ENCODE measurements at places on chromosomes 7 and 10.
A peak's percentile ranks its signal among the peaks of the same experiment; 100 is the strongest.

DNA sequence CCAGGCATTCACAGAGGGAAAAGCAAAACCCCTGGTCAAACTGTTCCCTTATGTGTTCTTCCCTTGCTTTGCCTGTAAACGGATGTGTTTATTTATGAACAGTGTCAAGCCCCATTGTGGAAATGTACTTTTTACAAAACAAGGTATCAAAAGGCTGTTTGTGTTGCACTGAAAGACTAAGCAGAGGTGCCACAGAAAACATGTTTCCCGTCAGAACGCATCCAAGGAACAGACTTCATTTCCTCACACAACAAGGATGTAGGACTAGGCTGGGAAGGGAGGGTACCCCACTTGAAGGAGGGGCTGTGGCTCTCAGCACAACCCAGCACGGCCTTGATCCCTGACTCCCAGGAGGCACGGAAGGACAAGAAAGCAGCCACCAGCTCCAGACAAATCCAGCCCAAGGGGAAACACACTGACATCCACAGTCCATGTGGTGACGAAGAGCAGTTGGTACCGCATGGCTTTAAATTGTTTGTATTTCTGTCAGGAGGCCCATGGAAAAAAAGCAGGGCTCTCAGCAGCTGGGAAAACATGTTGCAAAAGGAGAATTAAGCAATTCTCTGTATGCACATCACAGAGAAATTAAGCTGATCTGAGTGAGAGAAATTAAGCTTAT is 85.6 kb downstream of the RNF216 start:
- DNase-seq = peak; percentile 84

DNA sequence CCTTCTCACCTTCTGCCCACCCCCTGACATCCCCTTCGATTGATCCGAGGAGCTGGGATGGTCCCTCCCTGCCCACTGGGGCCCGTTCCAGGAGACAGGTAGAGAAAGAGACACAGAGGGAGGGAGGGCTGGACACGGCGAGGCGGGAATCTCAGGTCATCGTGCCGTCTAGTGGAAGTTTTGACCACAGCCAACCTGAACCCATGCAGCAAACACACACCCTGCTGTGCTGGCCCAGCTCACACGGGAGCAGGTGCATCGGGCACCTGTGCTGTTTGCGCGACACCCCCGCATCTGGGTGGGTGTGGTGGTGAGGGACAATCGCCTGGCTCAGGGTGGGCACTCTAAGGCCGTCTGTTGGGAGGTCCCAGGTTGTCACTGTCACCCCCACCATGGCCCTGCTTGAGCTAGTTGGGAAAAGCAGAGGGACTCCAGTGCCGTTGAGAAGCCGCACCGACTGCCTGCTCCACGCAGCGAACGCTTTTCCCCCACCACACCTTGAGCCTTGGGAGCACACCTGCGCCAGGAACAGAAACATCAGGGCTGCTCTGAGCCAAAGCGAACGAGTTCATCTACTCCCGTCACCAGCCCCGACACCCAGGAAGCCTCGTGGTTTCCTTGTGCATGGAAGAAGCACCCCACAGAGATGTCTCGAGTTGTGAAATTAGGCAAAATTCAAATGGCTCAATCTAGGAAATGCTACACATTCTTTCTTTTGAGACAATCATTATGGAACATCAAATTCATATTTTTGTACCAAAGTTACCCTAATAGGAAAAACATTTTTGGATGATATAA is 285.8 kb downstream of the DNAJB6 start:
- DNase-seq = no peak

- DNase-seq = no peak
Measured at GRCh38 chr7:98241674-98242241, 10.3 kb downstream of the TECPR1 start.

GRCh38 chr7:95269640-95270039 is 54.7 kb downstream of the PON1 start:
- DNase-seq = no peak

DNA sequence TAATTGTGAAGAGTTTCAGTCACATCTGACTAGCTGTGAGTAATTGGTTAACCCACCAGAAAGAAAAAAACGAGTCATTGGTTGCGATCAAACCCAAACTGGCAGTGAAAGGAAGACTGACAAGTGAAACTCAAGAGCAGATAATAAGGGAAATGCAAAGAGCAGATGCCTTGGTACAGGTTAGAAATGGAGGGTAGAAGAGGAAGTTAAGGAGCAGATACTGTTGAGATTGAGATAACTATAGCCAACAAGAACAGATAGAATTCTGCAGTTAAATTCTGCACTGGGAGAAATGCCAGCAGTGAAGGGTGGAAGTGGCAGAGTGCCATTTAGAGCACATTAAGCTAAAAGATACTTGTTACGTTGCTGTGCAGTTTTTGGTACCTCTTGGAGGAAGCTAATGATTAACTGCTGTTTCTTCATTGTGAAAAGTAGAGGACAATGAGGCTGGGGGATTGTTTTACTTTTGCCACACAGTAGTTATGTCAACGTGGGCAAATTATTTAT is 65.8 kb downstream of the CDK13 start:
- peak; percentile 57 for DNase-seq

DNA sequence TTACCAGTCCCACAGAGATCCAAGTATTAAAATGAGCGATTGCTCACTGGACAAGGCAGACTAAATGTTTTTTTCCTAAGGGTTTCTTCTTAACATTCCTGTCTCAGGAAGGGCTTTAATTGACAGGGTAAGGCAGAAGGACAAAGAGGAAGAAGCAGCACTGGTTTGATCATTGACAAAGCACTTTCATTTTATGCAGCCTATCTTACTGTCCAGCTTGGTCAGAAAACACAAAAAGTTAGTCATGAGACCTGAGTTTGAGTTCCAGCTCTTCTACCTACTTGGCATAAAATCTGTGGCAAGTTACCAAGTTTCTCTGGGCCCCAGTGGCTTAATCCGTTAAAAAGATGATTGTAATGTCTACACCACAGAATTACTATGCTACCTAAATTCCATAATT is 458.5 kb downstream of the GFRA1 start:
- no peak for DNase-seq

DNA sequence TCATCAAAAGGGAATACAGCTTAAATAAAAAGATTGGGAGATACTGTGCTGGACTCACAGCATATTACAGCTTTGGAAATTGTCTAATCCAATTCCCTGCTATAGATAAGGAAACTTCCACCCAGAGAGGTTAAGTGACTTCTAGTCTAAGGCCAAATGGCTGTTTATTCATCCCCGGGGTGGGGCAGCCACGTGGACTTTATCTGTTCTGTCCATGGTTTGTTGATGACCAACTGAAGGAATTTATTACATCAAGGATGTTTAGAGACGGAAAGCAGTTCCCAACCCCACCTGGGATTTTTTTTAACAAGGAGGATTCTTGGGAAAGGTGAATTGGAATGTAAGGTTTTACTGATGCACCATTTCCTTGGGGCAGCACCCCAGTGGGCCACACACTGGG is 88.6 kb downstream of the ATXN7L1 start:
- no peak for DNase-seq

DNA sequence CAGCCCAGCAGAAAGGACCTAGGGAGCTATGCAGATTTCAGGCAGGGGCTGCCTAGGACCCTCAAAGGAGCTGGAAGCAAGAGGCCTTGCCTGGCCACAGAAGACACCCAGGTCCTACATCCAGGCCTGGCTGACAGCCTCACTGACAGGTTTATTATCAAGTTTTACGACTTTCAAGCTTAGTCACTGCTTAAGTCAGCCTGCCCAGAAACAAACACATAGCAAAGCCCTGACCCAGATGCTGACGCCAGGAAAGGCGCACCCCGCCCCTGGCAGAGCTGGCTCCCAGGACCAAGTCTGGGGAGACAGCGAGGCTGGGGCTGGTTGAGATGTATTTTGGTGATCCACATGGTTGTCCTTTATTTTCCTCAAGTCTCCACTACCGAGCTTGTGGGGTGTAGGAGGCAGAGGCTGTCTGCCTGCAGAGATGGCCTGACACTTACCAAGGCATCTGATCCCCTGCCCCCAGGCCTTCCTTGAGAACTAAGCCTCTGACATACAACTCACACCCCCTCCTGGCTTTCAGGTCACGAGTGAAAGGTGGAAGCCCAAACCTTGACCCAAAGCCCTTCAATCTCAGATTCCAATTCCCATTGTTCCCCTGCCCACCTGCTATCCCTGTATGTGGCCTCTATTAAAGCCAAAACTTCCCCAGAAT is 80.7 kb upstream of the EMX2 start:
- DNase-seq = peak; percentile 99

DNA sequence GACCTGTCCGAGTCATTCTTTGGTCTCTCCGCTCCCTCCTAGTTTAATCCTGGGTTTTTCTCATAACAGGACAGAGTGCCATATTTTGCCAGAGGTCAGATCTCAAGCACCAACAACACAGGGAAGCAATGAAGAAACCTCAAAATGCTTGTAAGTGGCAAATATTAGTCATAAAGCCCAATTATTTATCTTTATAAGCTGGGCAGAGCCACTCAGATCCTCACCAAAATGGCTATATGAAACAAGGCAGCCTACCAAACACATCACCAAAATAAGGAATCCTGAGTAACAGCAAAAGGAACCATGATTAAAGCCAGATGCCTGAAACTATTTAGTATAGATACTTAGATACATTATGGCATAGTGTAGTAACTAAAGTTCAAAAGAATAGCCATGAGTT is 4.7 kb downstream of the ECD start:
- DNase-seq = peak; percentile 49

- DNase-seq = no peak
Measured at GRCh38 chr10:61024151-61024855, 80.3 kb upstream of the RHOBTB1 start.

GRCh38 chr10:84685047-84685660 is 356.8 kb downstream of the CCSER2 start:
- no peak for DNase-seq

GRCh38 chr10:75911426-75911825 is 480.0 kb downstream of the LRMDA start:
- no peak for DNase-seq

DNA sequence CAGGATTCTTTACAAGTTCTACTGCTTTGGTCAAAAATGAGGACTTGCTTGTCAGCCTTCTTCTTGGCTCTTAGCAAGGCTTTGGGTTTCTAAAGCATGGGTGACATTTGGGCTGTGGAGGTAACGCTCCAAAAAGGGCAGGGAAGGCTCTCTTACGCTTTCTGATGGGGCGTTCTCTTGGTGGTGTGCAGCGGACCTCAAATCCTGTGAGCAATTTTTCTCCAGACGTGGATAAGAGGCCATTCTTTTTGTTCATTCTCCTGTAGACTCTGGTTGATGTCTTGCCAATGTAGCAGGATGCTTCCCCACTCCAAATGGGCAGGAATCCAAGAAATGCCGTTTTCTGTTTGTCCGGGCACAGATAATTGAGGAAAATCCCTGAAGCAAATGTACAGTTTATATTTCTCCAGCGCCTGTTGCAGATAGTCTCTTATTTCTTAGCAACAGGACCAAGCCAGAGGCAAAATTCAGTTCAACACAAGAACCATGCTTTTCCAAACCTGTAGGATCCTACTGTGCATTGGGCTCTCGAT is 138.4 kb upstream of the NFE2L3 start:
- no peak for DNase-seq

- DNase-seq = peak; percentile 92
Measured at GRCh38 chr10:77513781-77514331, 123.8 kb downstream of the KCNMA1 start.

DNA sequence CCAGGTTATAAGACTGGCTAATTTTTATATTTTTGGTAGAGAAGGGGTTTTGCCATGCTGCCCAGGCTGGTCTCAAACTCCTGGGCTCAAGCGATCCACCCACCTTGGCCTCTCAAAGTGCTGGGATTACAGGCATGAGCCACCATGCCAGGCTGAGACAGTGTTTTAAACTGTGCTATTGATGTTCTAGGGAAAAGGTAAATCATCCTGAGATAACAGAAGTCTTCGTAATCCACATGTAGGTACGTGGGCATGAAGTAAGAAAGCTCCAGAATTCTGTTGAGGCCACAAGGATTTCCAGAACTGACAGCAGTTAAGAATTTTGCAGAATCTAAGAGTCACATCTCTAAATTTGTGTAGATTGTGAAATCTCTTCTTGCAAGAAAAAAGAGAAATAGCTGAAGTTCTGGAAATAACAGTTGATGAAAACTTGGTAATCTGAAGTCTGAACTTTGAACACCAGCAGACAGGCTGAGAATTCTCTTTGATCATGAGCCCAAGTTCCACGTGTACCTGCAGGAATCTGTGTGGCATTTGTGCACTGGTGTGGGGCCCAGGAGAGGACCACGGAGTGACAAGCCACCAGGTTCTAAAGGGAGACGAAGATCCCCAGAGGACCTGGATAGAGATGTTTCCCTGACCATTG is 24.6 kb downstream of the C7orf33 start:
- DNase-seq = no peak

- DNase-seq = peak; percentile 46
Measured at GRCh38 chr7:46444256-46444655, 523.2 kb upstream of the IGFBP3 start.

GRCh38 chr7:120988591-120989256 is at the start of gene CPED1:
TSS of gene CPED1 (plus strand) at chr7:120988711. CDS start at chr7:120989622, 911 bp downstream.
- DNase-seq = peak; percentile 78

DNA sequence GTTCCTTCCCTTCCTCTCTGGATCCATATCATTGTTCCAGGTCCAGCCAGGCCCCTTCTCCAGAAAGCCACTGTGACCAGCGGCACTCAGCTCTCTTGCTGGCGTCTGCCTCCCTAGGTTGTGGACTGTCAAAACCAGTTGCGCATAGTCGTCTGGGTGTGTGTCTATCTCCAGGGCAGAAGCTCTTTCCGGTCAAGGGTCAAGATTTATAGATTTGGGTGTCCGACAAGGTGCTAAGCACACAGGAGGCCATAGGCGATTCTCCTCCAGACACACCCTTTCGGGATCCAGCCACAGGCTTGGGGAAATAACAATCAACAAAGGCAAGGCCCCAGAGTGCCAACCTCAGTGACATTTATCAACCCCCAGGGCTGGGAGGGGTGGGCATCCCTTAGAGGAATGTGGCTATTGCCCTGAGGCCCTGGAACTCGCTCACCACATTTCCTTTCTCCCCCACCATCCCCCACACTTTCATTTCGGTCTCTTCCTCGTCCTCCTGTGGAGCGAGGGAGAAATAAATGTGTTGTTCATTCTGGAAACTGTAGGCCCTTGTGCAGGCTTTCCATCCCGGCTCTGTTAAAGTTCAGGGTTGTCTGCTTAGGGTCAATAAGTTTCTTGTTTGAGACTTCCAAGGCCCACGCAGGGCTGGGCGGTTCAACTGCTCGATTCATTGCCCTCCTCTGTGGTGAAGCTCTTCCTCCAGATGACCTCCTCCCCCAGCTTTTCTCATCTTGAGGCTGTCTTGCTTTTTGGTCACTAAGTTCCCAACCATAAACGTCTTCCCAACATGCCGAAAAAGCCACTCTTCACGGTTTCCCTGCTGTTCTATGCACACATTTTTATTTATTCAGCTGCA is 57.9 kb downstream of the AFAP1L2 start:
- DNase-seq = no peak

- no peak for DNase-seq
Measured at GRCh38 chr10:119526621-119527592, 15.6 kb downstream of the RGS10 start.

DNA sequence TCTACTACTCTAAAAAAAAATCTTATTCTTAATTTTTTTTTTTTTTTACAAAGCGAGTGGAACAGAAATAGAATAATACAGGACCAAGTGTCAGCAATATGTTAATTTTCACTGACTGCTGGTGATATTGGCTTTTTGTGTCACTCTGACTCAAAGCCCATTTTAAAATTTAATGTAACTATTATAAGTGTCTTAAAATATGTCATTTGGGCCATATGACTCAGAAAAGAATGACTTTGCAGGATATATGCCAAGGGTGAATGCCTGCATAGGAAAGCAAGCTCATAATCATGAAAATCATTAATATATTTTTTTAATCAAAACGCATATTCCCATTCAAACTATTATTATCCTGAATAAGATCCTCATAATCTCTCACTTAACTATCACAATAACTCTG is 149.2 kb downstream of the GNAT3 start:
- no peak for DNase-seq

Data from EH (cell line).